ENCODE measurements at places on chromosomes 4 and X.

DNA sequence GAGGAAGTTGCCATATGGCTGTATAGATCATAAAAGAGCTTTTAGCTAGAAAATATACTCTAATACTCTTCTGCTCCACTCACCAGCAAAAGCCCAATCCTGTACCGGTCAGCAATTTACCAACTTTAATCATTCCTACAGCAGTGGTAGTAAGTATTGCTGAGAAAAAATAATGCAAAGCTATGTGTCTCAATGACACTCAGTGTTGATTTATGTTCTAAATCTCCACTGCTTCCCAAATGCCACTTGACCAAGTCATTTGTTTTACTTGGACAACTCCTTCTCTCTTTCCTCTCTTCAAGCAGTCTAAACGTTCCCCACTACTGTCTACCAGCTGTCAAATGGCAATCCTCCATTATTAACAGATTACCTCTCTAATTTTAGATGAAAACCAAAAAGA is 201.8 kb upstream of the GK2 start:
- DNase-seq: no peak

DNA sequence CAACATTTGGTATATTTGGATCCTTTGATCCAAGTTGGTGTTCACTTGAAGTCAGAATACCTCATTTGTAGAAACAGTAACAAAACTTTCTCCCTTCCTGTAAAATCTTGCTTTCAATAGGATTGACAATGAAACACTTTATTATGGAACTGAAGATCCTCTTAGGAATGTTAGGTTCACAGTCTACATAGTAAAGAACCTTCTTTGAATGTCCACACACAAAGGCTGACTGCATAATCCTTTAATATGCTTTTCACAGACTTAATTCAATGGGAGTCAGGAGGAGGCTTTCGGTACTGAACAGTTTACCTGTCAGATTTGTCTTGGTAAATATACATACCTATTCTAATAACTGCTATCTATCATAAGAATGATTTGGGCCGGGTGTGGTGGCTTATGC is 188.5 kb downstream of the SPRY1 start:
- DNase-seq: no peak

- peak; percentile 23 for DNase-seq
These were observed 48.5 kb upstream of the CYSLTR1 start for GRCh38 chrX:78375894-78376293.

DNA sequence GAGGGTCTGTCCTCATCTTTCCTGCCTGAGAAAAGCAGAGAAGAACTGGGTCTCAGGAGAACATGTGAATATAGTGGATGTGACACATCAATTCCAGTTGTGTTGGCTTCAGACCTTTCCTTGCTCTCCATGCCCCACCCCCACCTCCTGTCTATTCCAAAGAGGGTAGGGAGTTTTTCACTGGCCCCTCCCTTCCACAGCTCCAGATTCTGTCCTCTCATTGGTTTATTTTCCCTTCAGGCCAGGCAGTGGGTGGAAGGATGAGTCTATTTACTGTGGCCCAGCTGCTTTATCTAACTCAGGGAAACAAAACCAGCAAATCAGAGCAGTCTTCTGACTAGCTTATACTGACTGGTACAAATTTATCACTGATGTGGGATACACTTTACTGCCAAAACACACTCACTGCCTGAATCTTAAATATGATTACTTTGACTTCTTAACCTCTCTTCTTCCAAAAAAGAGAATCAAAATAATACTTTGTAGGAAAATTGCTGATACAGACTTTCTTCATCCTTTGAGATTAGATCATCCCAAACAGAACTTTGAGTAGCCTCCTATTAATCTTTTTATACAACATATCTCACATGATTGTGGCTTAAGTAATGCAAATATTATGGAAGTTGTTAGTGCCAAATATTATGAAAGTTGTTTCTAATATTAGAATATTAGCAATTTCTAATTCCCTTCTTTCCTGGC is 221.2 kb downstream of the MID1 start:
- no peak for DNase-seq

GRCh38 chr4:27360790-27361267 is 500.2 kb downstream of the STIM2 start:
- DNase-seq: no peak

- DNase-seq: no peak
These were observed 51.3 kb downstream of the RNF150 start for GRCh38 chr4:141081921-141082395.

- DNase-seq: peak; percentile 93
These were observed 186.8 kb downstream of the TMA16 start for GRCh38 chr4:163681208-163681821.

DNA sequence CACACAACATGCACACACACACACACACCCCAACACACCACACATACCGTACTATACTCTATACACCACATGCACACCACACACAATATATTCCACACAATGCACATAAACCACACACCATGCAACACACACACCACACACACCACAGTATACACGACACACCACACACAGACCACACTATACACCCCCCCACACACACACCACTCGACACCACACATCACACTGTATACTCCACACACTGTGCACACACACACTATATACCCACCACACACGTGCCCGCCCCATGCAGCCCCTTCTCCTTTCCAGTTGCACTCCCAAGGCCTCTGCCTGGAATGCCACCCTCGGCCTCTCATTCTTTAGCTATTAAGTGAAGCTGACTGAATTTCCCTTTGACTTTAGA is 148.2 kb upstream of the NOCT start:
- no peak for DNase-seq

DNA sequence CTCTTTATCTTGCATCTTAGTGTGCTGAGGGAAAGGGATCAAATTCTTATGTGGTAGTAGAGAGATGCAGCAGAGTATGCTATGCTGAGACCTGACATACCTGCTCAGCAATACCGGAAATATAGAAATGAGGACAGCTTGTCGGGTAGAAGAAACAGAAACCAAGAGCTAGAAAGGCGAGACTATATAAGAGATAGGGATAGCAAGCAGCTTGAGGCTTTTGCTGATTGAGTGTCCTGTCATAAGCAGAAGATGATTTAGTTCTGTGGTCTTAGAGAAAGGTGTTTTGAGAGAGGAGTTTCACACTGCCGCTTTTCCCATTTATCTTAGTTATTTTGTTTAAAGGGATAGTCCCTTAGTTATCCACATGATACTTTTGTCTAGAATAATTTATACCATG is 31.7 kb downstream of the USP9X start:
- DNase-seq: no peak

DNA sequence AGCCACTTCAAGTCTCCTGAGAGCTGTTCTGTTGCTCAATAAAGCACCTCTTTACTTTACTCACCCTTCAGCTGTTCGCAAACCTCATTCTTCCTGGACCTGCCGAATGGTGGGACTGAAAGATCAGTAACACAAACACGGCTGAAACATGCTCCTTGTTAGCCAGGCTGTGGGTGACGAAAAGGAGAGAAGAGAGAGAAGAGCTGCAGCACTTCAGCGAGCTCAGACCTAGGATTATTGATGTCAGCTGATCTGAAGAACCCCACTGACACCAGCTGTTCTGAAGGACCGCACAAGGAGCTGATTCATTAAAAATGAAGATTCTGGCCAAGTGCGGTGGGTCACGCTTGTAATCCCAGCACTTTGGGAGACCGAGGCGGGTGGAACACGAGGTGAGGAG is 2020.0 kb upstream of the ADGRL3 start:
- DNase-seq: no peak

DNA sequence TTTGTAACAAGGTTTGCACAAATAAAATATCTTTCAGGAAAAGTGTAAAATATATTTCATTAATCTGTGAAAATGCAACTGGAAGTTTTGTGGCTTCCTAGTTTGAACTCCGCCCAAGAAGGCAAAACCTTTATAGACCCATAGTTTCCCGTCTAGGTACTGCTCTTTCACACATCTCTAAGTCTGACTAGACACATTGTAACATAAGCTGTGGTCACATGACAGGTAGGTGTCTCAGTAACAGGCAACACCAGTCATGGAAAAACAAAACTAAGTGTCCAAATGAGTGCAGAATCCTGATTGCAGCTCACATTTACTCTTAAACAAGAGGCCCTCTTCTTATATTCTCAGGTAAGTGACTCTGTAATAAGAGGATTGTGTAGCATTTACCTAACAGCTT is 55.6 kb downstream of the SNCA start:
- DNase-seq: no peak

DNA sequence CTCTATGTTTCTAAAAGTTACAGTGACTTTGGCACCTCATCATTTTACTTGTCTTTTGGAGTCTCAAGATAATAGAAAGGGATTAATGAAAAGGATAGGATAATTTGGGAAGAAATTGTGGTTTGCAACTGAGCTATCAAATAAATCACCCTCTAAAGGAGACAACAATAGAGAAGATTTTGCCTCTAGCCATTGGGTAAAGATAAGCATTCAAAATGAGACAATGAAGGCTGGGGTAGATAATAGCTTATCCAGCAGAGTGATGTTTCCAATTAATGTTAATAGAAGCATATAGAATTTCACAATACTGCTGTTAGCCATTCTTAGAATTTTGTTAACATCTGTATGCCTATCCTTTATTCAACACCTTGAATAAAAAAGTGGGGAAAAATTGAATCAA is 1177.6 kb downstream of the ADGRL3 start:
- no peak for DNase-seq

DNA sequence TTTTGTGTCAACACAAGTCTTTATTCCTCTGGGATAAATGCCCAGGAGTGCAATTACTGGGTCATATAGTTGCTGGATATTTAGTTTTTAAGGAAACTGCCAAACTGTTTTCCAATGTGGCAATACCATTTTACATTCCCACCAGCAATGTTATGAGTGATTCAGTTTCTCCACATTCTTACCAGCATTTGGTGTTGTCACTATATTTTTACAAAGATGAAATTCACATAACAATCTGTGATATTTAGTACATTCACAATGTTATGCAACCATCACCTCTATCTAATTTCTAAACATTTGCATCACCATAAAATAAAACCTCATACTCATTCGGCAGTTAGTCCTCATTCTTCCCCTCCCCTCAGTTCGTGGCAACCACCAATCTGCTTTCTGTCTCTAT is 75.0 kb downstream of the MAMLD1 start:
- DNase-seq: no peak

- no peak for DNase-seq
These were observed 26.7 kb downstream of the IRF2 start for GRCh38 chr4:184447664-184448063.

- no peak for DNase-seq
These were observed 577.4 kb upstream of the INTU start for GRCh38 chr4:127055357-127055756.

DNA sequence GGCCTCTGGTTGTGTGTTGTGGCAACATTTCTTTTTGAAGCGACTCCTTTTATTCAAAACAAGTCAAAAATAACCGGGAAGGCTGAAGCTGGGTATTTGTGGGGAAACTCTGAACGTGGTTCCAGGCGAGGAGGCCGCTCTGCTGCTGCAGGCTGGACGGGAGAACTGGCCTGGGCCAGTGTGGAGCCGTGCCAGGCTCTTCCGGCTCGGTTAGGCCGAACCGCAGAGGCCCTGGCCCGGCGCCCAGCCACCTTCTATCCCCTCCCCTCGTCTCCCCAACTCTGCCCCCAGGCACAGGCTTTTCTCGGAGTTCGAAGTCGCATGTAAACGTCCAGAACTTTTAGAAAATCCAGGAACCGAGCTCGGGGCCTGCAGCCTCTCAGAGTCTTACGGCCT is 2.4 kb upstream of the BCOR start:
- DNase-seq: no peak

DNA sequence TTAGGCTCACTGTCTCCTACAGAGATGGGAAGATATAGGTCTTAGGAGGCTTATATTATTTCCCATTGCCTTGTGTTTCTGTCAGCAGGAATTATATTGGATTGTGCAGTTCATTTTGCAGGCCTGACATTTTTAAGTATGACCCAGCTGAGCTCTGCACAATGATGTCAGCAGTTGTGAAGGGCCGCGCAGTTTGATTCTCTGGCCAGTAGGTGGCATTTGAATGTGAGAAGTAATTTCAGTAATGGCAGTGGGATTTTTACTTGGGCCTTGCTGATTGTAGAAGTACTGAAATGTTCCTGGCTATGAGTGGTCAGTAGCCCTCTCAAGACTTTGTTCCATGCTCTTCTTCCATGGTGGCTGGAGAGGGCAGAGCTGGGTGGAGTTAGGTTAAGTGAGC is 247.2 kb upstream of the MTMR8 start:
- no peak for DNase-seq

GRCh38 chr4:145231906-145232700 is 51.7 kb upstream of the OTUD4 start:
- DNase-seq: no peak

DNA sequence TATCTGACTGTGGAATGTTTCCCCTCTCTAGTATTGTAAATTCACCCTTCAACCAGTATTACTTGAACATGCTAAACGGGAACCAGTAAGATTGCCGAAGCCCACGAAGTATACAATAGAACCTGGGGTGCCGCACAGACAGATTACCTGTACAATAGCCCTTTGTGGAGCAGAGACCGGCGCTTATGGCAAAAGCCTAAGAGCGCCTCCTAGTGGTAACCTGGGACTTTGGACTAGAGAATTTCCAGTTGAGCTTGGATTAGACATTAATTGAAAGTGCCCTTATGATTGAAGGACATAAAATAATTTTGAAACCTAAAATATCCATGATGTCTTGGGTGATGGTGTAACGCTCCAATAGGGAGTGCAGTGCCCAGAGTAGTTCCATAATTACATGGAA is 14.1 kb downstream of the ZNF157 start:
- peak; percentile 63 for DNase-seq

- DNase-seq: no peak
These were observed 190.9 kb downstream of the SHOX start for GRCh38 chrX:821327-822107.

GRCh38 chr4:184748251-184748652 is 14.4 kb upstream of the CENPU start:
- peak; percentile 44 for DNase-seq

DNA sequence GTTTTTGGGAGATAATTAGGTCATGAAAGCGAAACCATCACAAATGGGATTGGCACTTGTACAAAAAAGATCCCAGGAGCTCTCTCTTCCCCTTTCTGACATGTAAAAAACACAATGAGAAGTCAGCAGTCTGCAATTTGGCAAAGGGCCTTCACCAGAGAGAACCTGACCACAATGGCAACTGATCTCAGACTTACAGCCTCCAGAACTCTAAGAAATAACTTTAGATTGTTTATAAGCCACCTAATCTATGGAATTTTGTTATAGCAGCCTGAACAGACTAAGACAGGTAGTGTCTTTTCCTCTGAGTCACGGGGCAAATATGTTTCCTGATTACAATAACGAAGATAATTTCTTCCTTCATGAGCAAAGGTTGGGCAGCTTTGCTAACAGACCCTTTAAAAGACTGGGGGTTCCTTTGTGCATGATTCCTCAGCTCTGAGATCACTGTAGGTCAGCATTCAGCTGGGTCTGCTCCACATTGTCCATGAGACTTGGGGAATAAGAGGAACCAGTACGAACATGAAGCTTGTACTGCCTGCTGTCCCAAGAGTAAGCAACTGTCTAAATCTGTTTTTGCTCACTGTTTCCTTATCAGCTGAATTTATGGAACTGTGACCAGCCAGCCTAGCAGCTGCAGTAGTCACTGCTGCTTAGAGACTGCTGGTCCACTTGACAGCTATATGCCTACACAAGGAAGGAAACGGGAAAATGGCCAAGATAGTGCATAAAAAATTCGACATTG is 191.6 kb downstream of the ANAPC10 start:
- peak; percentile 33 for DNase-seq
